Stimulated activated memory B cell treated with anti-CD40 and anti-IgM and Interleukin-4, amounts not matched to agents 10 μg/mL and 1 μg/mL and 100 μg/mL, for 72 hours (primary cell): ENCODE measurements at places on chromosomes 5 and 9.

DNA sequence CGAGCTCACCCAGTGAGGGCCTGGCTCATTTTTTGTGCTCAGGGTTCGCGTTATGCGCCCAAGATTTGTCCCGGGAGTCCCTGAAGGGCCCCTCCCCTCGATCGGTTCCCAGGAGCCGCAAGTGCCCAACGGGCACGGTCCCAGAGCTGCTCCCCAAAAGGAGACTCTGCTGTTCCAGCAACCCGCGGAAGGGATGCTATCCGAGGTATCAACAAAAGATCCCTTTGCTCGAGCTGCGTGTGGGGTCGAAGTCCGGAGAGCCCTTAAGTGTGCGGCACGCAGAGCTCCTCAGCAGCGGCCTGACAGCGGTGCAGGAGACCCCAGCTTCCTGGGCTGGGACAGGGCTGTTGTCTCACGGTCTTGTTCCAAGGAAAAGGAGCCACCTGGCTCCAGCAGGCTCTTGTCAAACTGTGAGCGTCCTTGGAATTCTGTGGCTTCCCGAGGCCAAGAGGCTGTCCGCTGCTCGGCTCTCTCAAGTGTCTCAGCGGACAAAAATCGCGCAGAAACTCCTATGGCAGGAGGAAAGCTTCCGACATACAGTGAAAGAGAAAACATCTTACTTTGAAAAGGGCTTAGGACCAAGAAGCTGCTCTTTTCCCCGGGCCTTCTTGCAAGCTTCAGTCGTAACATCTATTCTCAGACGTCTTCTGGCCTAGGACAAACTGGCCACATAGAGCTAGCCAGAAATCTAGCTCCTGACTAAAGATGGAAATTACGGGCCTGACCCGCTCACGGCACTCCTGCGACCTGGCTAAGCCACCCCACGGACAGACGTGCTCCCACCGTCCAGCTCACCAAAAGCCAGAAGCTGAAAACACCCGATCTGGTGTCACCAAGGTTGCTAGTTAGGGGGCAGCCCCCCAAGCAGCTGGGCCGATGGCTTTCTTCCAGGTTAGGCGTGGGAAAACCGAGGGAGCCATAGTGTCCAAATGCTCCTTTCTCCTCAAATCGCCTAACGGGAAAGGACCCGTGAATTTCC lies 2.6 kb upstream of the FOXB2 start:
- H3K27ac ChIP-seq: no peak overlapping the region
- no peak overlapping the region for H3K4me3 ChIP-seq

GRCh38 chr5:147743012-147743411 lies 39.5 kb downstream of the JAKMIP2 start:
- no peak for ATAC-seq
- H3K27me3 ChIP-seq: no peaks in the 10 kb centered on the region
- H3K4me3 ChIP-seq: no peak overlapping the region

DNA sequence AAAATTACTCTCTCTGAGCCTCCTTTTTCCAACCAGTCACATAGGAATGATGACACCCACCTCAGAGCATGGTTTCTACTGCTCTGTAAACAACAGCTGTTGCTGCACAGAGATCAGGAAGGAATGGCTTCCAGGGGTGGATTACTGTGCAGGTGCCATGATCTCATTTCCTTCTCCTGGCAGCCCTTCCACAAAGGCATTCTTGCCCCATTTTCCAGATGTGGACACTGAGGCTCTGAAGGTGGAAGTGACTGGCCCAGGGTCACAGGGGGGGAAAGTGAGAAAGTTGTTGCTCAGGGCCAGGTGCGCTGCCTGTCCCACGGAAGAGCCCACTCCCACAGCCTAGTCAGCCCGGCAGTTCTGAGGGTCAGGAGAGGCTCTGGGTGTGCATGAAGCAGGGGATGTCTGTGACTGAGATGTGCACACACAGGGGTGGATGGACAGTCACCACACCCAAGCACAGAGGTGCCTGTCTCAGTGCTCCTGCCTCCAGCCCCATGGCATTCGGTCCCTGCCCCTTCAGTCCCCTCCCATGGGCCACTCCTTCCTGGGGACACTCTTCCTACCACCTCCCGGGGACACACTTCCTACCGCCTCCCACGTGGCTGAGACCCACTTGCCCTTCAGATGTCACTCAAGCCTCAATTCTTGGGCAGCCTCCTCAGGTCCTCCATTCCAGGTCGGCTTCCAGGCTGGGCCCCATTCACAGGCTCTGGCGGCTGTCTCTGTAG lies 17.0 kb downstream of the FGFR4 start:
- H3K36me3 ChIP-seq: no peaks in the 10 kb centered on the region
- peaks cover 55% of the 10 kb centered on the region for H3K27me3 ChIP-seq
- ATAC-seq: no peak
- H3K27ac ChIP-seq: no peak overlapping the region
- no peak overlapping the region for H3K4me3 ChIP-seq

DNA sequence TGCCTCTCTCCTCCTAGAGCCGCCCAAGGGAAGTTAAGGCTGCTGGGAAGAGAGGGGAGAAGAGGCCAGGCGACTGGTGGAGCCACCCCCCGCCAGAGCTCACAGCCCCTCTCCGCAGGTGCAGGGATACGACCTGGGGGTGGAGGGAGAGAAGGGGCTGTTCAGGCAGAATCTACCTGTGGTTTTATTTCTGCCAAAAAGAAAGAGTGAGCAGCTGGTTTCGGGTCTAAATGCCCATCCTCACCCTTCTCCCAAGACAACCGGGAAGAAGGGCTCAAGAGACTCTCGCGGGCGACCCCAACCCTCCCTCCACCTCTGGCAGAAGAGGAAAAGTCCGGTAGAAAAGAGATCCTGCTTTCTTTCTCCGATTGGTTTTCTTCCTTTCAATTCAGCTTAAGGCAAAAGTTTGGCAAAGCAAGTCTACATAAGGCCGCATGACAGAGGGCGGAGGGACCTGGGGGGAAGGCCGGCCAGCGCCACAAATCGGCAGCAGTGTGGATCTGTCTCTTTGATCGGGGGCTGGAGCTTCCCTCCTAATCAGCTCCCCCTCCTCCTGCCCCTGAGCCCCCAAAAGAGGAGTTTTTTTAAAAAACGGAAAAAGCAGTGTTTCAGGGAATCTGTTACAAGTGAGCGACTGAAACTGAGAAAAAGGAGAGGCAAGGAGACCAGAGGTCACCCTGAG lies 16.3 kb downstream of the FAM78A start:
- peaks cover 20% of the 10 kb centered on the region for H3K36me3 ChIP-seq
- peak overlapping the region; percentile 50 for H3K27ac ChIP-seq
- ATAC-seq: no peak

DNA sequence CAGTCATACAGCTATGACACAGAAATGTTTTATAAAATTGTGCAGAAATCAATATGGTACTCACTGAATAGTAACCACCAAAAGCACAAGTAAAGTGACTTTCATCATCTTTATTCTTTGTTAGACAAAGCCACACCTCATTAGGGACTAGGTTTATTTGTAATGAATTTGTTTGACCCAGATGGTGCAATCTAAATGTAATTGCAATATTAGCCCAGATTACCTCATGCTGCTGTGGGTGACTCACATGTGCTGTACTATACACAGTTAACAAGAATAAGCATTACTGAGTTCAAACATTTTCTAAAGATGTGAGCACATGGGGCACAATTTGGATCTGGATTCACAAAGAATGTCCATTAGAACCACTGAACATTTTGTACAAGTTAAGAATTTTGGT lies 759.3 kb upstream of the TYRP1 start:
- H3K36me3 ChIP-seq: no peaks in the 10 kb centered on the region
- no peak overlapping the region for H3K27ac ChIP-seq
- H3K4me3 ChIP-seq: no peak overlapping the region
- no peaks in the 10 kb centered on the region for H3K4me1 ChIP-seq

- H3K36me3 ChIP-seq: no peaks in the 10 kb centered on the region
- H3K27ac ChIP-seq: no peak overlapping the region
- H3K4me3 ChIP-seq: no peak overlapping the region
- no peaks in the 10 kb centered on the region for H3K4me1 ChIP-seq
These were observed 102.2 kb upstream of the ITGA1 start for GRCh38 chr5:52685566-52685965.

DNA sequence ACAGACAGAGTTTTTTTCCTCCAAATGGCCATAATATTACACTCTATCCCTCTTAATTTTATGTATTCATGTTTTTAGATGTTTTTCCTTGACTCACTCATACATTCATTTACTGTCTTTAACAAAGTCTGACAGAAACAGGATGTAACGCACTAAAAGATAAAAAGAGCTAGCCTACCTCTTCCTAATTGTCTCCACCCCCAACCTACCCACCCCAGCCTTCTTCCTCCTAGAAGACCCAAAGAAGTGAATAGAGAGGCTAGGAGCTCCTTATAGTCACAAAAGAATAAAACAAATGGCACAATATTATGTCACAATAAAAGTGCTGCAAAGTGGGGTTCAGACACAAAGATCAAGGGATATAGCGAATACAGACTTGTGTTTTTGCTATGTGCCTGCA lies 719 bp downstream of the NOL8 start:
- no peak for ATAC-seq
- peak overlapping the region; percentile 97 for H3K27ac ChIP-seq
- peak overlapping the region; percentile 98 for H3K4me3 ChIP-seq
- no peaks in the 10 kb centered on the region for H3K27me3 ChIP-seq

DNA sequence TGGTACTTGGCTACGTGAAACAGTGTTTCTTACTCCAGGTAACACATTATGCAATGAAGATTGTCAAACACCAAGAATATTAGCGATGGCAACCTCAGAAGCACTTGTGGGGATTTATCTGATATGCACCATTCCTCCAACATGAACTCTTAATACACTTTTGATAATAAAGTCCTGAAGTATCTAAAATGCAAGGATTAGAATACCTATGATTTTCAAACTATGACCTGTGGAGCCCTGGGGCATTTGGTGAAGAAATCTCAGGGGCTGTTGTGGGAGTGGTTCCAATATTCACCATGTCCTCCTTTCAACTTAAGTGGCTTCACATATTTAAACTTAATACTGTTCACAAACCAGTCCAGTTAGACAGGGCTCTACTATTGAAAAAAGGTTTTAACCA lies 214.6 kb upstream of the POU5F2 start:
- no peaks in the 10 kb centered on the region for H3K27me3 ChIP-seq
- H3K4me1 ChIP-seq: no peaks in the 10 kb centered on the region
- no peak overlapping the region for H3K27ac ChIP-seq

DNA sequence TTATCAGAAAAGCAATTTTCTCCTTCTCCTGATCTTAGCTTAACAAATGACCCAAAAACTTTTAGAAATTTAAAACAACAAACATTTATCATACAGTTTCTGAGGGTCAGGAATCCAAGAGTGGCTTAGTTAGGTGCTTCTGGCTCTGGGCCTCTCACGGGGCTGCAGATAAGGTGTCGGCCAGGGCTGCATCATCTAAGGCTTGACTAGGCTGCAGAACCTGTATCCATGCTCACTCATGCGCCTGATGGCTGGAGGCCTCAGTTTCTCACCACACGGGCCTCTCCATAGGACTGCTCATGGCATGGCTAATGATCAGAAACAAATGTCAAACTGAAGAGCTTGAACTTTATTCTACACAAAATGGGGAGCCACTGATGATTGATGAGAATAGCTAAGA lies 210.0 kb downstream of the SEC61B start:
- H3K27ac ChIP-seq: peak overlapping the region; percentile 92

GRCh38 chr5:118506217-118506852 lies 482.0 kb downstream of the DTWD2 start:
- H3K36me3 ChIP-seq: no peaks in the 10 kb centered on the region
- peak; percentile 94 for ATAC-seq
- H3K27ac ChIP-seq: no peak overlapping the region
- H3K4me1 ChIP-seq: peaks cover 7% of the 10 kb centered on the region
- H3K4me3 ChIP-seq: no peak overlapping the region

GRCh38 chr9:93225417-93225816 lies 41.5 kb downstream of the WNK2 start:
- peaks cover 53% of the 10 kb centered on the region for H3K27me3 ChIP-seq
- H3K36me3 ChIP-seq: no peaks in the 10 kb centered on the region
- H3K4me3 ChIP-seq: no peak overlapping the region
- H3K27ac ChIP-seq: no peak overlapping the region

DNA sequence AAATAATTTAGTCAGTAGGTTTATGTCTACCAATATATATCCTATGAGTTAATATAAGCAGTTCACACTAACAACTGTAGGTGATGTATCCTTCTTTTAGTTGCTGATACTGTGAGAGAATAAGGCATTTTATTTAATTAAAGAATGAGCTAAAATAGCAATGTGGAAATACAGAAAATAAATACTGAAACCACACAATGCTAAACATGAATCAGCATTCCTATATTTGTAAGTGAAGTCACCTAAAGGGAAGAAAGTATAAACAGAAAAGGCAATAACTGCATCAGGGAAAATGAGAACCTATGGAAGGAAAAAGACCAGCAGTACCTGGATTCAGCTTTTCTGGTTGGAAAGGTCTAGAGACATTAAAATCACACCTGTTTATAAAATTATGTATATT lies 336.0 kb downstream of the PDE4D start:
- no peaks in the 10 kb centered on the region for H3K27me3 ChIP-seq
- H3K4me3 ChIP-seq: no peak overlapping the region
- no peaks in the 10 kb centered on the region for H3K36me3 ChIP-seq
- H3K27ac ChIP-seq: no peak overlapping the region

DNA sequence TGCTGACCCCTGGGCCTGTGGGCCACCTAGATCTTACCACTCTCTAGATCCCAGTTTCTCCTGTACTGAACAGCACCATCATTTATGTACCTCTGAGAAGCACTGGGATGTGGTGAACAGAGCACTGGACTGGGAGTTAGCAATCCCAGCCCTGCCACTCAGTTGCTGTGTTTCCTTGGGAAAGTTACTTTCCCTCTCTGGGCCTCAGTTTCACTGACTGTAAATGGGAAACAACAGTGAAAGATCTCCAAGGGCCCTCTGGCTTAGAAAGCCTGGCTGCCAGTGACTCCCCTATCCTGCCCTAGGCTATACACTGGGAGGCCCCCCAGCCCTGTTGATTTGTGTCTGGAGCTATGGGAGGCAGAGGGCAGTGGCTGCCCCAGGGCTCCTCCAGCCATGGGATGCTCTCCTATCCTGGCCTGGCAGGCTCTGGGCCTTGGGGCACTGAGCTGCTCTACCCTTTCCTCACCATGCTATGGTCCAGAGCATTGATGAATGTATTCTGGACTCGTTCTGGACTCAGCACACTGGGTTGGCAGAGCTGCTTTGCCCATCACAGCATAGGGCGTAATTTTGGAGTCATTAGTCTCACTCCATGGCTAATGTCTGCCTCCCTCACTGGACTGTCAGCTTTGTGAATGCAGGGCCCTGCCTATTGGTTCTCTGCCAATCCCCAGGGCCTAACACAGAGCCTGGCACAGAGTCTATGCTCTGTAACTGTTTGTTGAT lies 99.3 kb downstream of the RGS3 start:
- H3K4me1 ChIP-seq: peaks cover 20% of the 10 kb centered on the region
- peak overlapping the region; percentile 47 for H3K27ac ChIP-seq
- H3K27me3 ChIP-seq: peaks cover 17% of the 10 kb centered on the region
- no peak for ATAC-seq

GRCh38 chr9:116986015-116986414 lies 298.9 kb downstream of the TRIM32 start:
- H3K36me3 ChIP-seq: no peaks in the 10 kb centered on the region
- H3K27ac ChIP-seq: no peak overlapping the region
- no peak for ATAC-seq
- H3K4me3 ChIP-seq: no peak overlapping the region

DNA sequence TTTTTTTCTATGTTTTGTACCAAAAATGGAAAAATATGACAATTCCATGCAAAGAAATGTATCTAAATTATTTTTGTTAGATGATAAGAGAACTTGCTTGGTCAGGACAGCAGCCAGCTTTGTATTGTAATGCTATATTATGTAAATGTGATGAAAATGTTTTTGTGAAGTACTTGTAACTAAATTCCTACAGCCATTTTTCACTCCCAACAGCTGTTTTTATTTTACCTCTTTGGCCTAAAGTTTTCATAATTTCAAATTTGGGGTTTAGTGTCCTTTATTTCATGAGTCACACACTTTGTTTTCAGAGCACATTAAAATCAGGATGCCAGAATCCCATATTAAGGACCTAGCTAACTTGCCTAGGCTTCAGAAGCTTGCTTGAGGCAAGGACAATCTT lies 64.1 kb downstream of the WDR41 start:
- no peaks in the 10 kb centered on the region for H3K4me1 ChIP-seq
- no peaks in the 10 kb centered on the region for H3K27me3 ChIP-seq
- no peak overlapping the region for H3K27ac ChIP-seq
- peaks cover 34% of the 10 kb centered on the region for H3K36me3 ChIP-seq
